Activated CD8-positive, alpha-beta T cell treated with anti-CD3 and anti-CD28 coated beads, Interleukin-2, amount 10 ng/mL, durations not matched to agents 7 days and 5 days (primary cell): ENCODE measurements at places on chromosomes 12 and 14.

- DNase-seq: no peak
Measured at GRCh38 chr12:113776536-113776935, 189.6 kb downstream of the RBM19 start.

- no peak for DNase-seq
Measured at GRCh38 chr12:66709893-66710292, 31.0 kb upstream of the GRIP1 start.

GRCh38 chr12:6614513-6615172, 7.5 kb upstream of the CHD4 start:
- DNase-seq: no peak

GRCh38 chr12:47029903-47030302, 49.5 kb upstream of the PCED1B start:
- DNase-seq: no peak

- no peak for DNase-seq
Measured at GRCh38 chr12:115245020-115245419, 561.0 kb upstream of the TBX3 start.

GRCh38 chr12:39986674-39987073, 119.2 kb downstream of the SLC2A13 start:
- DNase-seq: no peak

GRCh38 chr12:52267699-52268098, 6.7 kb upstream of the KRT86 start:
- no peak for DNase-seq

- DNase-seq: no peak
Measured at GRCh38 chr14:101313268-101313667, 248.0 kb upstream of the DIO3 start.

GRCh38 chr12:89370421-89370831, 18.1 kb upstream of the DUSP6 start:
- DNase-seq: no peak

- DNase-seq: no peak
Measured at GRCh38 chr14:63229330-63230059, 25.3 kb downstream of the RHOJ start.

DNA sequence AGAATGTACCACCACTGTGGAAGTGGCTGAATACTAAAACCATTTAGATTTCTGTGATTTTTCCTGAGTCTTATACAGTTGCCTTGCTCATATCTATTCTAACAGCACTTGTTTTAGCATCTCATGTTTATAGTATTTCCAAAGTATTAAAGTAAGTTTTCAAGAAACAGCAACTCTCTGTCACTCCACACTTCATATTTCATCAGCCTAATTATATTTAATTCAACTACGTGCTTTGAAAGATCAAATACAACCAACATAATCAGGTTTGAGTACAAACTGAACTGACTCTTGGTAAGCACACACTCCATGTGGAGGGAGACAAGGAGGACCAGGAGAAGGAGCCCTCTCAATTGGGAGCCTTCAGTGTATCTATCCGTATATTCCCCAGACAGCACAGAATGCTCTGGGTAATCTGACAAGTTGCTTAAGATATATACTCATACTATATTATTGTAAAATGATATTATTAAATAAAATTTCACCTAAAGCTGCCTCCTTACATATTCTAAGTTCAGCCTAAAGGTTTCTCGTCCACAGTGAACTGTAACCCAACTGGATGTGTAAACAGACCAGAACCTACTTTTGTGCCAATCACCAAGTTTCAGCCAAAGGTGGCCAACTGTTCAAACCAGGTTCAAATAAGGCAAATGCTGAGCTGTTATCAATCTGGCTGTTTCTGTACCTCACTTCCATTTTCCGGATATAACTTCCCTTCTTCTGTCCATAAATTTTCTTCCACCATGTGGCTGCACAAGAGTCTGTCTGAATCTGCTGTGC, 105.0 kb upstream of the RASSF8 start:
- DNase-seq: no peak

DNA sequence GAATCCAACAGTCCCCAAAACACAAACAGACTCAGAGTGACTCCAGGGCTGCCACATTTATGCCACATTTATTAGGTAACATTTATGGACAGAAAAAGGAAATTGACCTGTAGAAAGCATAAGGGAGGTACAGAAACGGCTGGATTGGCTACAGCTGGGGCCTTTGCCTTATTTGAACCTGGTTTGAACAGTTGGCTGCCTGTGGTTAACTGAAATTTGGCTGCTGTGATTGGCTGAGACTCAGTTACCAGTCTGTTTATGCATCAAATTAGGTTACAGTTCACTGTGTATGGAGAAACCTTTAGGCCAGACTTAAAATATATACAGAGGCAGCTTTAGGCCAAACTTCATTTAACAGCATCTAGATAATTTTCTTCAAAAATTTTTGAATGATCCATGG, 27.8 kb upstream of the PCNX1 start:
- no peak for DNase-seq

GRCh38 chr12:1696800-1697199, 5.9 kb downstream of the ADIPOR2 start:
- no peak for DNase-seq

DNA sequence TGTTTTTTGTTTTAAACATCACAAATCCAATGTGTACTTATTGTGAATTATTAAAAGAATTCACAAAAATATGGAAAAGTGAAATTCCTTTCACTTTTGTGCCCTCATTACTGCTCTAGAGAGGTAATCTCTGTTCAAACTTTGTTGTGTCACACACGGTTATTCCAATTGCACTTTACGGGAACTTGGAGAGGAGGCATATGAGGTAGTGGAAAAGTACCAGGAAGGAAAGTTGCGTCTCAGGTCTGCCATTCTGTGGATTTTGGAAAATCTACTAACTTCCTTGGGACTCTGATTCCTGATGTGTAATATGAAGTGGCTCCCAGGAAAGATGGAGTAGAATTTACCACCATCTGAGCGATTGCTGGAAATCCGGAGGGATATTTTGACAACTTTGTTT, 90.9 kb upstream of the DCN start:
- no peak for DNase-seq

GRCh38 chr12:106814714-106815113, 40.2 kb downstream of the RIC8B start:
- DNase-seq: no peak

DNA sequence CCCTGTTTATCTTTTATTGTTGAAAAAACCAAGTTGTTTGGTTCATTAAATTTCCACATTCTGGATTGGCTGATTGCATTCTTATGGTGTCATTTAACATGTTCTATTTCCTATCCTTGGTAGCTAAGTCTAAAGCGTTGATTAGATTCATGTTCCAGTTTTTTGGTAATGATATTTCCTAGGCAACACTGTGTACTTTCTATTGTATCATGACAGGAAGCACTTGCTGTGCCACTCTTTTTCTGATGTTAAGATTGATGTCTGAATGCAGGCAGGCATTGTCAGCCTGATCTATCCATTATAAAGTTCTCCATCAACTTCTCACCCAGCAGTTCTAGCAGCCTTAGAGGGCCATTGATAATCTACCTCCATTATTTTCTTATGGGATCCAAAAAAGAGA, 91.1 kb upstream of the ARID2 start:
- DNase-seq: no peak

DNA sequence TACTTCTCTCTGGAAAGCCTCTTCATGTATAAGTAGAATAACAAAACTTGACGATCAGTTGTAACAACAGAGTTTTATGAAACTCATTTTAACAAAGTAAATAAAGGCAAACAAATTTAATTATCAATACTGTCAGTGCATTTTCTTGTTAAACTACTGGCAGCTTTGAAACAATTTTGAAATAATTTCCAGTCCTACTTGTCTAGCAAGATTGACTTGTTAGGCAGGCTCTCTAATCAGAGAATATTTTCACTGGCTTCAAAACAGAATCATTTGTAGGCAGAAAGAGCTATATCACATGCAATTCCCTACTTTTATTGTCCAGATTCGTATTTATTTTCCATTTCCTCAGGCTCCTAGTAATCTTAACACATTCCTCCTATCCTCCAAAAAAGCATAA, 45.9 kb upstream of the SLC6A13 start:
- DNase-seq: no peak

DNA sequence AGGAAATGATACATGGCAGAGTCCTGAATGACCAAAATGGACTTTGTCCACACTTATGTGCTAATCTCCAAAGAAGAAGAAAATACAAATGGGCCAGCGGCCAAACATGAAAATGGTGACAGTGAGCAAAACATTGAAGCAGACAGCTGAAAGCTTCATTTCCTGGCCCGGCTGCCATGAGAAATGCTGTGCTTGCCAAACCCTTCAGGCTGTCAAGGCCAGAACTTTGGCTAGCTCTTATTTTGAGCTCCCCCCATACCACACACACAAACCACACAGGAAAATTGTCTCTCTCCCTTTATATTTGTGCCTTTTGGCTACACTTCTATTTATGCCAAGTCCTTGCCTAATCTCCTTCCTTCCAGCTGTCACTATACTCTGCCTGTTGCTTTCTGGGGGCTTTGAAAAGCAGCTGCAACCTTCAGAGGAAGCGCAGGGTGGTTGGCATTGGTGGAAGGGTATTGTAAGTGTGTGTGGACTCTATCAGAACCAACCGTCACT, 323.8 kb downstream of the RAD51B start:
- DNase-seq: no peak

- no peak for DNase-seq
Measured at GRCh38 chr14:61026526-61026925, 45.5 kb downstream of the SLC38A6 start.

DNA sequence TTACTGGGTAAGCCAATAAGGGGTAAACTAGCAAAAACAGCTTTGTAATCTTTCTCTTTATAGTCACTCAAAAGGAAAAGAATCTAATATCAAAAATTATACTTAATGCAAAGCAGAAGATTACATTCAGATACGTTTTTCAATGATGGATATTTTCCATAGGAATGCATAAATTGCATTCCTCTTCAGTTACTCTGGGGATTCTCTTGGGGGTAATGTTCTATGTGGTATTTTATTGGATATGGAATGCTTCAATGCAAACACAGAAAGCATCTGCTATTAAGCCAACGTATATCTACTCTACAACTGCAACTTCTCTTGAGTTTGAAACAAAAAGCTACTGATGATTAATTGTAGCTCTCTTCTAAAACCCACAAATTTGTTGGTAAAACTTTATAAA, 106.0 kb downstream of the SLC41A2 start:
- no peak for DNase-seq

- no peak for DNase-seq
Measured at GRCh38 chr14:75452324-75452723, 24.5 kb downstream of the JDP2 start.

GRCh38 chr14:71130491-71131179, 223.4 kb downstream of the PCNX1 start:
- DNase-seq: no peak

DNA sequence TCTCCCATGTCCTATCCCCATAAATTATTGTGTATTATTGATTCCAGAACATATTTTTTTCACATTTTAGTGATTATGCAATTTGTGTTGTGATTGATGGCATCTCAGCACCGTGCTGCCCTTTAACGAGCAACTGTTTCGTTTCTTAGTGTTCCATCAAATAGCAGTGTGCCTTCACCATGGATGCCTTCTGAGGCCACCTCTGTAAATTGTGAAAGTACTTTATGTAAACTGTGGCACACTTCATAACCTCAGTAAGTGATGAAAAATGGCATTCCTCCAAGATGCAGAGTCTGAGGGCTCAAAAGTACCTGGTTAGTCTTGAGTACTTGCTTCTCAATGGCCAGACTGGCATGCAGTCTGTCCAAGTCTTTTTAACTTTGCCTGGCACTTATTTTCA, 8.2 kb downstream of the CHST11 start:
- DNase-seq: no peak

GRCh38 chr12:79174626-79175025, 310.1 kb downstream of the SYT1 start:
- DNase-seq: no peak

- no peak for DNase-seq
Measured at GRCh38 chr14:40576880-40577478, 1029.7 kb upstream of the LRFN5 start.

GRCh38 chr14:84546236-84546635, 983.7 kb upstream of the FLRT2 start:
- DNase-seq: no peak

- no peak for DNase-seq
Measured at GRCh38 chr12:130806574-130806973, 32.5 kb downstream of the STX2 start.

- DNase-seq: no peak
Measured at GRCh38 chr12:80068173-80068572, 31.2 kb upstream of the OTOGL start.

DNA sequence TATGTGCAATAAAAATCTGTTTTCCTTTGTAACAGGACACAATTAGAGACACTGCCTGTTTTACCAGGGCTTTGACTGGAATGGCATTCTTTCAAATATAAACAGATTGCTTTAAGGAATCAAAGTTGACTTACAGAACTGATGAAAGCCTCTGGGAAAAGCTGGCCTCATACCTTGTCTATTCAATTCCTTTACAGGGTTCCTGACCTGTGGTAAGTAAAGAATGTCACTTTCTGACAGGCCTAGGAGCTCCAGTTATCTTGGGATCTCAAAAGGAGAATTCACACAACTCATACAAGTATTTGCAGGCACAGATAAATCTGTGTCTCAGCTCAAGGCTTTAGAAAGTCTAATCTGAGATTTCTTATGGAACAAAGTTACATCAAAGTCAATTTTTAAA, 88.4 kb downstream of the BCAT1 start:
- DNase-seq: no peak

- no peak for DNase-seq
Measured at GRCh38 chr12:92085736-92086040, 60.0 kb downstream of the BTG1 start.

DNA sequence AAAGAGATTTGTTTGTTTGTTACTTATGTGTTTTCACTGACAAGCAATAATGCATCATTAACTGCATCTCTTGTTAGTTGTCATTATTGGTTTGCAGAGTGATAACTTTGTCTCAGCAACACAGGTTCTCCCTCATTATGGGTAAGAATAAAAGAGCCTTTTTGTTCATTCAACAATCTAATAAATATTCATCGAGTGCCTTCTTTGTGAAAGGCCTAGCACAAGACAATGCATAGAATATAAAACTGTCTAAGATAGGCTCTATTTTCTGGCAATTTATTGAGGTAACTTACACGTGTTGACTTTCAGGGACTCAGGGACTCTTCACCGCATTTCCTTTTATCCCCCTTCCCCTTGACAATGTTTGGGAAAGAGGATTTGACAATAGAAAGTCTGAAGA, 95.5 kb upstream of the KRR1 start:
- no peak for DNase-seq

DNA sequence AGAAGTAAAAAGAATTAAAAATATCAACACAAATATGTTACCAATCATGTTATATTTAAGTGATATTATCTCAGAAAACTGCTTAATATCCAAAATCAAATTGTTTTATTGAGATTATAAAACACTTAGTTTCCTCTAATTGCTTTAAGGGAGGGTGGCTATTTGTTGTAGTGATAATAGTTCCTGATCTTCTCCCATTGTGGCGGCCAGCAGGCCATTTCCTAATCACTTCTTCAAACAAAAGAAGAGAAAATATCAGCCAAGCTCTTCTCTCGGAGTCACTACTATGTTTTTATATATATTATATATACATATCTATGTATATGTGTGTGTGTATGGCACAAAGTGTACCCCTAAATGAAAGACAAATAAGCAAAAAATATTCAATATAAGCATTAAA, 31.5 kb downstream of the ERO1A start:
- DNase-seq: no peak

- DNase-seq: no peak
Measured at GRCh38 chr12:3004655-3005565, 45.7 kb downstream of the TEAD4 start.

- no peak for DNase-seq
Measured at GRCh38 chr12:2997989-2998670, 38.9 kb downstream of the TEAD4 start.
